NCI-H1105 treated with DMSO at 0.1 percent for 48 hours (cell line): ENCODE measurements at places on chromosomes 13 and 19.

GRCh38 chr19:49787746-49788145 lies 20.9 kb downstream of the AP2A1 start:
- DNase-seq: no peak

- DNase-seq: no peak
These were observed 512.1 kb downstream of the IRS2 start for GRCh38 chr13:109274188-109274821.

- peak; percentile 96 for DNase-seq
These were observed 238.2 kb downstream of the LIG4 start for GRCh38 chr13:107977071-107977574.

DNA sequence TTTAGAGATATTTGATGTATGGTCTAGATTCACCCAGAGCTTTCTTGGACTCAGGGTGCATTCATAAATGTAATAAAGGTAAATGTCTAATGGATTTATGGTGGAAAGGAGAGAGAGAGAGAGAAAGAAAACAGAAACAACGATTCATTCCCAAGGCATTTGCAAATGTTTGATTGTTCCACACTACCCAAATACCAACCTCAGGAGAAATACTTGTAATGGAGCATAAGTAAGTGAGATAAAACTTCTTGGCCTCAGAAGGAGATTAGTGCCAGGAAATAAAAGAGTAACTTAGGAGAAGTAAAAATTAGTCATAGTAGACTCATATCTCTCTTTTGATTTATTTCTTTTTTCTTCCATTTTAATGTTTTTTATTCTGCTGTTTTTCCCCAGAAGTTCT lies 40.6 kb upstream of the DGKH start:
- DNase-seq: no peak

DNA sequence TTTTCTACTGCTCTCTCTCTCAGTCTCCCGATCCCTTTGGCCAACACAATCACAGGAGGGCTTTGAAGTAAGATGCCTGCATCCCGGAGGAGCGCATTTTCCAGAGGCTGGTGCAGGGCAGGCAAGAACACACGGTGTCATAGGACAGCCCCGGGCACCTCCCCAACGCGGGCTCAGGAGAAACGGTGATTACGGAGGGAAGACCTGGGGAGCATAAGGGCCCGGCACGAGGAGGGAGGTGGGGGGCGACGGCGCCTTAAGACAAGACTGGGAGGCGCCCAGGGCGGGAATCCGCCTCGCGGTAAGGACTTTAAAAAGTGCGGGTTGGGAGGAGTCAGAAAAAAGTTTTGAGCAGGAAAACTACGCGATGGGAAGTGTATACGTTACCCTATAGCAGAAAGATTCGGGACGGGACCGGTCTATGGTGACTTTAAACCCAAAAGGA lies 18.7 kb upstream of the ZNF888 start:
- DNase-seq: peak; percentile 57

- DNase-seq: peak; percentile 18
These were observed 5.2 kb upstream of the ZNF579 start for GRCh38 chr19:55585658-55586339.

DNA sequence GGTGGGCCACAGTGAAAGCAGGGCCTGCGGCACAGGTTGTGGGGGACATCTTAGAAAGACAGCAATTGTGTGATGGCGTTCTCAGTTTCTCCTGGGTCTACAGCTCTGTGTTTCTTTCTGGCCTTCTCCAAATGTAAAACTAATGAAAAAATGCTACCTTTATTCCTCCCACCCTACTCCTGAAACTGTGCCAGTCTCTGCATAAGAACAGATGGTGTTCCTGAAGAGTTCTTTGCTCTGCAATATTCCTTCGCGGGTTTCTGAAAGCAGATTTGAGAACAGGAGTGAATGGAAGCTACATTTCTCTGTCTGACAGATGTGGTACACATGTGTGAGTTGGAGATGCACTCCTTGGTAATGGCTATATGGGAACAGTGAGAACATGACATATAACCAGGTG lies 18.0 kb upstream of the LRCH1 start:
- no peak for DNase-seq

DNA sequence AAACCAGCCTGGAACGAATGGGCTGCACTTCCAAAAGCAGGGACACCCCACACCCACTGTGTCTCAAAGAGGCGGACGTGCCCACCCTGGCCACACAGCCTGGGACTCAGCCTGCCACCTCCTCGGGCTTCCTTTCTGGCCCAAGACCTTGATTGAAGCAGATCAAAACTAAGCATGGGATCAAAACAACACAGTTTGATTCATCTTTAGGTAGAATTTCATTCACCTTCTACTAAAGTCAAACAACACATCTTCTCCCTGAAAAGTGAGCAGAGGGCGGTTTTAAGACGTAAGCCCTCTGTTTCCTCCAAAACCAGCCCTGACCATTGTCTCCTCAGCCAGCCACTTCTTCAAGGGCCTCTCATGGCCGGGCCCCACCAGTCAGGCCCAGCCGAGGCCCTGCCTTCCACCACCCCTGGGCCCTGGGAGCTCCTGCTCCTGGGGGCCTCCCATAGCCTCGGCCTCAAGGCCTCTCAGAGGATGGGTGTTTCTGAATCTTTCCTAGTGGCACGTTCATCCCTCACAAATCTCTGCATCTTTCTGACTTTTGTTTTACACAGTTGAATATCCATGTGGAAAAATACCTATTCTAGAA lies 6.3 kb upstream of the F10 start:
- DNase-seq: no peak

DNA sequence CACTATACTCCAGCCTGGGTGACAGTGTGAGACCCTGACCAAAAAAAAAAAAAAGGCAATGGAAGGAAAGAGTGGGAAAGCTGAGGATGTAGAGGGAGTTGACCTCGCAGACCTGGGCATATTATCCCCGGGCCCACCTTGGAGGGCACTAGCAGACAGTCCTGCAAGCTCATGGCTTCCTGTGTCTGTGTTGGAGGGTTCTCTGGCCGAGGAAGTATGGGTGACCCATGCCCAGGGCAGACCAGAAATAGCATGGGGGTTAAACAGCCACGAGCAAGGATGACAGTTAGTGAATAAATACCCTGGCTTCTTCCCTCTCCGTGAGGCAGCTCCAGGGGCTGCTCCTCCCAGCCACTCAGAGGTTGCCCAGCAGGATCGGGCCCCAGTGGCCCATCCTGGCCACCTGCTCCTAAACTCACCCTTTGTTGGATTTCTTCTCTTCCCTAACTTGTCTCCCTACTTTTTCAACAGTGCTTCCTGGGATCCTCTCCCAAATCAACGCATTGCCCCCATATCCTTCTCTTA lies 485.8 kb downstream of the ZNF536 start:
- DNase-seq: no peak

DNA sequence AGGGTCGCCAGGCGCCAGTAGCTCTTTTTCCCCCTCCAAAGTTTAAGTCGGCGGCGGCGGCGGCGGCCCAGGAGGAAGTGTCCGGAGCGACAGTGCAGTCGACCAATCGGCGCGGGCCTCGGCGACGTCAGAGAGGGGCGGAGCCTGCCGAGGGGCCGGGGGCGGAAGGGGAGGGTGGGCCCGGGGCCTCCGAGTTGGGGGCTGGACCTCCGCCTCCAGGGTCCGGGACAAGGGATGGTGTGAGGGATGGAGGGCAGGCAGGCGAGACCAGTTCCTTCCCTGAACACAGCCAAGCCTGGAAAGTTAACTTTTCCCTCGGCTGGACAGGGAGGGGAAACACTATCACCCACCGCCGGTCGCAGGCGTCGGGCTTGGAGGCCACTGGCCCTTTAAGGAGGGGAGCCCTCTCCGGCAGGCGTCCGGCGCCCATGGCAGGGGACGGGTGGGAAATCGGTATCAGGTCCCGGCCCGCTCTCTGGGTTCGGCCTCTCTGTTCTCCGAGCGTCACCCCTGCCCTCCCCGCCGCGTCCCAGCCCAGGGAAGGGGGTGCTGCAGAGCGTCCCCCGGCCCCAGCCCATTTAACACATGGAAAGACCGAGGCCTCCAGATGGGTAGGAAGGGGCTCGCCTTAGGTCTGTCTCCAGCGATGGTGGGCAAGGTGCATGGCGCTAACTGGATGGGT lies at the start of gene PRKD2:
Gene PRKD2 (minus strand): TSS at position 81 of the 682 bp plus-strand sequence. CDS start 744 bp downstream, outside the sequence.
- DNase-seq: peak; percentile 66

DNA sequence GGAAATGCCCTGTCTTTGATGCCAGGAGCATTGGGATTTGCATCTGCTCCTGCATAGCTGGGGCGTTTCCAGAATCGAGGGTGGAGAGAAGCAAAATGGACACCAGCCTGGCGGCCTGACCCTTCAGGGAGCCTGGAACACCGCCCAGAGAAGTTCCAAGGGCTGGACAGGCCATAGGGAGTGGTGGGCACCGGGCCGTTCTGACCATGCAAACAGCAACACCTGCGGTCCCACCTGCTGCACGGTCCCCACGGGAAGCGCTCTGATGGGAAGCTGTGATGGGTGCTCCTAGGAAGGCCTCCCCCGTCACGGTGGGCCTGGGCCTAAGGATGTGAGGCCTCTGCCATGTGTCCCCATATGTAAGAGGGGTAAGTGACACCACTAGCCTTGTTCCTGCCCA lies 34.2 kb upstream of the ANKRD10 start:
- no peak for DNase-seq

GRCh38 chr13:58051807-58052375 lies 420.3 kb downstream of the PCDH17 start:
- DNase-seq: no peak

- DNase-seq: no peak
These were observed 36.0 kb upstream of the KPNA3 start for GRCh38 chr13:49828453-49828852.

DNA sequence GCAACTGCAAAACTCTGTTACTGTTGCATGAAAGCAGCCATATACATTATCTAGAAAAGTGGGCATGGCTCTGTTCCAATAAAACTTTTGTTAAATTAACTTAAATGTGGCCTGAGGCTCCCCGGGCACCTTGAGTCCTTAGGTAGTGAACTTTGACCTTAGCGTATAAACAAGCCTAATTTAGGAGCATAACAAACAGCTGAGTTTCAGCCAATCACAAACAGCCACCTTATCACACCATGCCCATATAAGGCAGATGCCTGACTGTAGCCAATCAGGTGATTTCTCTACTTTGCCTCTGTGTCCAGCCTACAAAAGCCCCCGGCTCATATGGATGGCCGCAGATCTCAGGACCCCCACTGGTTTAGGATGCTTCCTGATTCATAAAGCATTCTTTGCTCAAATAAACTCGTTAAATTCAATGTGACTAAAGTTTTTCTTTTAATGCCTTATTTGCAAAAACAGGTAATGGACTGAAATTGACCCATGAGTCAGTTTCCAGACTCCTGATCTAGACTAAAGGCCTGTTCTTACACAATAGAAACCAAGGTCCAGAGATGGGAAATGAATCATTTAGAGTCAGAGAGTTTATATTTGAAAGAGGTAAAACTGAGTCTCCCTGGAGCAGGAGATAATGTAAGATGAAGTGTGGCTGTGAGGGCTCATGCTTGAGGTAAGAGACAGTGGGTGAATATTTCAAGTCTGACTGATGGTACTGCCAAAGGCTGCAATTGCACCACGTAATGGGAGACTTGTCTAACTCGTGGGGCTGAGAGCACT lies 130.2 kb downstream of the FGF9 start:
- no peak for DNase-seq

GRCh38 chr13:62158520-62158919 lies 742.9 kb upstream of the PCDH20 start:
- no peak for DNase-seq

- DNase-seq: no peak
These were observed at the start of gene TEAD2 for GRCh38 chr19:49362048-49362928. TSS of gene TEAD2 (minus strand) at chr19:49362416. CDS start at chr19:49360075, 2,341 bp downstream.

GRCh38 chr19:3610745-3611717 lies 4.4 kb upstream of the TBXA2R start:
- no peak for DNase-seq

DNA sequence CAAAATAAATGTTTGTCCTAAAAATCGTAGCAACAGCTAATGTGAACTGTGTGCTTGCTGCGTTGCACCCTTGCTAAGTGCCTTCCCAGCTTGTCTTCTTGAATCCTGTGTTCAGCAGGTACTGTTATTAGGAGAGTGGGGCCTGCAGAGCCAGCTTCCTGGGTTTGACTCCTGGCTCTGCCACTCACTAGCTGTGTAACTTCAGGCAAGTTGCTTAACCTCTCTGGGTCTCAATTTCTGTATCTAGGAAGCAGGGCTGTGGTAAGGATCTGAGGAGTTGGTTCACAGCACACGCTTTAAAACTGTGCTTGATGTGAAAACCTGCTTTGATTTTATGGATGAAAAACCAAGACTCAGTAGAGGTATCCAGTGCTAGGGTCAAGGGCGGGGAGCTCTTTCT lies 10.0 kb downstream of the NFIX start:
- DNase-seq: no peak

- no peak for DNase-seq
These were observed 8.7 kb upstream of the SERPINE3 start for GRCh38 chr13:51330791-51331190.

DNA sequence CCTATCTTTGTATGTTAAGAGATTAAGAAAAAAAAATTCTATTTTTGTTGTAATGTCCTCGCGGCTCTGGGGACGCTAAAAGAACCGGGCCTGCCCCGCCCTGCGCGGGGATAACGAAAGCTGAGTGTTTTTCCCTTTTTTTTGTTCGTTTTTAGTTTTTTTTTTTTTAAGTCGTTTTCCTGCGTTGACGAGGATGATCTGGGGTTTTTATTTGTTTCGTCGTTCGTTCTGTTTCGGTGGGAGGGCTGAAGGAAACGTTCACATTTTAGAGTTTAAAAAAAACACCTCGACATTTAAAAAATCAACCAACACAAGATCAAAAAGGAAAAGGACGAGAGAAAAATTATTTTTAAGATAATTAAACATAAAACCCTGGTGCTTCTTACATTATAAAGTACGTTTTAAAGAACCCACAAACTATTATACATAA lies 5.6 kb downstream of the LYL1 start:
- DNase-seq: no peak

DNA sequence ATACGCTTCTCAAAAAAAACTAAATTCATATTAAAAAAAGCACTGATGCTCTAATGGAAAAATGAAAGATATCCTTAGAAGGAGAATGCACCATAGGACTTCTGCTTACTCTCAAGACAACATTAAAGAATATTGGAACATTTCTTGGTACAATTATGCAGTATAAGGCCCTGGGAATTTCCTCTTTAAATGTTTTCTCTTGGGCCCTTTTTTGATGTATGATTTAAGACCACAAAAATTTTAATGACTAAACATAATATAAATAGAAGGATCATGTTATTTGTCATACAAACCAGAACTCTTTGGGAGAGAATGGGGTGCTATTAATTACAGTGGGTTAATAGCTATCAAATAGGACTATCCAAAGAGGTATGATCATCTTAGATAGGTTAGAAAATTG lies 403.7 kb downstream of the FGF14 start:
- no peak for DNase-seq

DNA sequence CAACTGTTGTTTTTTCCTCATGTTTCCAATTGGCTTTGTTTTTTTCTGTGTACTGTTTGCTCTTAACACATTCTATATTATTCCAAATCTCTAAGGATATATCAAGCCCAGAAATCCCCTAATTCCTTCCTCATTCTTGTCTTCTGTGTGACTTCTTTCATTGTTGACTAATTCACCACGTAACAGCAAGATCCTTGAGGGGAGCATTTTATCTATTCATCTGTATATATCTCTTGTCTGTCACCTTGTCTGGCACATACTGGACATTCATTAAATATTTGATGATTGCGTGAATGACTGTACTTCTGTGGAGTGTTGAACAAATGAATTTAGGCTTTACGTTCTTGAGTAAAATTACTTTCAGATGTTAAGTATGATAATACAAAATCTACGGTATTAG lies 44.8 kb upstream of the OLFM4 start:
- DNase-seq: no peak

- peak; percentile 83 for DNase-seq
These were observed 4.0 kb downstream of the SPPL2B start for GRCh38 chr19:2332341-2333026.

- no peak for DNase-seq
These were observed 115.2 kb downstream of the LMO7 start for GRCh38 chr13:75751350-75751749.
